Suppressor macrophage treated with lipopolysaccharide for 4 hours (primary cell): ENCODE measurements at places on chromosomes 12 and 14.

- no peak for DNase-seq
Observed at GRCh38 chr12:128753438-128753837, 70.3 kb downstream of the SLC15A4 start.

- DNase-seq: no peak
Observed at GRCh38 chr12:88338486-88338885, 196.4 kb downstream of the TMTC3 start.

- DNase-seq: no peak
Observed at GRCh38 chr14:75578786-75579337, 442 bp downstream of the FLVCR2 start.

DNA sequence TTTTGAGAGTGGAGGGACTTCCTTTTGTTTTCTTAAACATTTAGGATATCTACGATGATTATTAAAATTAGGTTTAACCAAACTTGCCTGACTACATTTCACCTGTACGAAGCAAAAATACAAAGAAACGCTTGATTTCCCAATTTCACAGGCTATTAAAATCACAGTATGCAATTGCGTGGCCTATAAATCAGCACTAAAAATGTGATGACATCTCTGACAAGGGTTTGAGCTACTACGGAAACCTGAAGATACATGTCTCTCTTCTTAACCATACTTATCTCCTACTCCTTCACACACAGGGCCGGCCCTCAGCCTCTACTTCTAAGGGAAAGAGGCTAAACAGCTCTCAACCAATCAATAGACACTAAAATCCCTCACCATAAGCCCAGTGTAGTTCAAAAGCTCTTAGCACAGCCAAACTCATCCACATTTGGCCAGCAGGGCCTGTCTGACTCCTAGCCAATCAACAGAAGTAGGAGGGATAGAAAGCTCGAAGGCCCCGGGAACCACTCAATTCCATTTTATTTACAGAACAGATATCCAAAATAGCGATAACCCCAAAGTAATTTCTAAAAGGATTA is 137.3 kb downstream of the FOXN3 start:
- no peak for DNase-seq

- DNase-seq: peak; percentile 65
Observed at GRCh38 chr12:55930771-55931316, at the start of gene DGKA. TSS of gene DGKA (plus strand) at chr12:55931162. CDS start at chr12:55936504, 5,342 bp downstream.
